ENCODE measurements at places on chromosomes 7 and 10. TPM values are rescaled to one million over a fixed set of nuclear protein-coding genes. Genes with fewer than 3 reads are reported as not detected.

GRCh38 chr7:128735436-128735835 lies 3.7 kb upstream of the CALU start:
- no peak for DNase-seq

DNA sequence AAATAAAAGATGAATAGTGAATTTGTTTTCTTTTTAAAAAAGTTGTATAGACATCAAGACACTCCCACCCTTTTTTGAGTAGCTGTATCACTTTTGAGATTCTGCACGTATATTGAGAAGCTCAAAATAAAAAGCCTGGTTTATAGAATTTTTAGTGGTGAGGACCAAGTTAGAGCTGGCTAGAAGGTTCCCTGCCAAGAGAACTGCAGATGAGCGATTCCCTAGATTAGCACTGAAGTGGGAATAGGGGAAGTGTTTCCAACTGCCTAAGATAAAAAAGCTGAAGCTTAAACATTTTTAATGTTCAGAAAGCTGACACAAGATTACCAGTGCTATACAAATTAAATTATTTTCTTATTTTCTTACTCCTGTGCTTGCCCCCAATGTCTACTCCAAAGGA lies 135.7 kb upstream of the TMEM229A start:
- no peak for DNase-seq

The PRSS2 gene
- total RNA-seq = 9.0 TPM

DNA sequence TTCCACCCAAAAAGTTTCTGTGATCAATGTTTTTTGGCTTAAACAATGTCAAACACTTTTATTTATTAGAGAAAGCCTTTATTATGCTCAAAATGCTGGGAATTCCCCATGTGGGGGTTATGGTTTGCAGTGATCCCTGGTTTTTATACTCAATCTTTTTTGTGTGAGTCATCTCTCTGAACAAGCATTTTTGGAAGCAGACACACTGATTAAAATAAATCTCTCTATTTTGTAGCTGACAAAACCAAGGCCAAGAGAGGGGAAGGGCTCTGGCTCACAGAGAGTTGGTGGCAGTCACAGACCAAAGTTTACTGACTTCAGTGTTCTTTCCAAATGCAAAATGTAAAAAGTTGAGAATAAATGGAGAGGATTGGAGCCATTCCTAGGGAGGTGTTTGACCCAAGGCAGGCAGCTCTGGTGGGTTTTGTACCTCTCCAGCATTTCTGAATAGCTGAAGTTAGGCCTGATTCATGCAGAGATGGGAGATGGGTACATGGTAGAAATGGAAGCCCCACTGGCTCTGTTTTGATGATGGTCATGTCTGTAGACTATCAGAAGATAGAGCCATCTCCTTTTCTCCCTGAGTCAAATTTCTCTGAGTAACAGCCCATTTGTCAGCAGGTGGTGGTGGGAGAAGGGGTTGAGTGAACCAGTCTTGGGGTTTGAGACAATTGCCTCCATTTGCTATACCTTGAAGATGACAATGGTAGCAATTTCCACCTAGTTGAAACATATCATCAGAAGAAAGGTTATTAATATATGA lies 45.4 kb upstream of the NAMPT start:
- DNase-seq = no peak

DNA sequence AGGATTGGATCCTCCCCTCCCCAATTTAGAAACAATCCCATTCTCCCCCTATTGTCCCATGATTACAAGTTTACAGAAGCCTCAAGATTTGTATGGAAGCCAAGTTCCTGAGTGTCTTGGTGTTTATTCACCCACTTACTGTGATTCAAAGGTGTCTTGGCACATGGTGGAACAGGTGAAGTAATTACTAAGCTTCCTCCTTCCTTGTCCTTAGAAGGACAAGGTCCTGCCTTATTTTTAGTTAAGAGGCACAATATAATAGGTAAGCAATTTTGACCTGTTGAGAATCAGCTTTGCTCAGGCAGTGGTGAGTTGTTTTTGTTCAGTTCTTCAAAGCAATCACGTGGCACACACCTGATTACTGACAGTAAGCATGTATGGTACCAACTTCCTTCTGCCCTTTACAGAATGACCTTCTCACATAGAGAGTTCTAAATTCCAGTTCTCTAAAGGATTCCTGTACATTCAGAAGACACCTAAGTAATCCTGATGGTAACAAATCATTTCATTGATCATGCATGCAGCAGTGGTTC lies 60.7 kb upstream of the SLC13A1 start:
- no peak for DNase-seq

The TECPR1 gene
- 36.7 TPM for total RNA-seq

GRCh38 chr10:72615970-72616369 lies 9.9 kb downstream of the MICU1 start:
- no peak for DNase-seq

DNA sequence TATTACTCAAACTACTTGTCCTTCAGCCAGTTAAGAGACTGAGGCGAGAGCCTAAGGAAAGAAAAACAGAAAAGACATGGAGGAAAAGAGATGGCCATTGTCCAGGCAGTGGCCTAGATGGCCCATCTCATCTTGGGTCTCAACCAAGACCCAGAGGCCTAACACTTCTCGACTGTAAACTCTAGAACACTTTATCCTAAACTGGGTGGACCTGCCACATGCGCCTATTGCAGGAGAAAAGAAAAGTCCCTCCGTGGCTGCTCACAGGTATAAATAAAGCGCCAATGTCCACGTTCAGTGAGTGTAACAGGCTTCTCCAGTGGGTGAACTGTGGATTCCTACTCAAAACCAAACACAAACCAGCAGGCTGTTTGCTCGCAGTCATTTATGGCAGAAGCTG lies 92.7 kb upstream of the DDC start:
- DNase-seq = no peak
